ENCODE measurements at places on chromosomes 3 and 15.

DNA sequence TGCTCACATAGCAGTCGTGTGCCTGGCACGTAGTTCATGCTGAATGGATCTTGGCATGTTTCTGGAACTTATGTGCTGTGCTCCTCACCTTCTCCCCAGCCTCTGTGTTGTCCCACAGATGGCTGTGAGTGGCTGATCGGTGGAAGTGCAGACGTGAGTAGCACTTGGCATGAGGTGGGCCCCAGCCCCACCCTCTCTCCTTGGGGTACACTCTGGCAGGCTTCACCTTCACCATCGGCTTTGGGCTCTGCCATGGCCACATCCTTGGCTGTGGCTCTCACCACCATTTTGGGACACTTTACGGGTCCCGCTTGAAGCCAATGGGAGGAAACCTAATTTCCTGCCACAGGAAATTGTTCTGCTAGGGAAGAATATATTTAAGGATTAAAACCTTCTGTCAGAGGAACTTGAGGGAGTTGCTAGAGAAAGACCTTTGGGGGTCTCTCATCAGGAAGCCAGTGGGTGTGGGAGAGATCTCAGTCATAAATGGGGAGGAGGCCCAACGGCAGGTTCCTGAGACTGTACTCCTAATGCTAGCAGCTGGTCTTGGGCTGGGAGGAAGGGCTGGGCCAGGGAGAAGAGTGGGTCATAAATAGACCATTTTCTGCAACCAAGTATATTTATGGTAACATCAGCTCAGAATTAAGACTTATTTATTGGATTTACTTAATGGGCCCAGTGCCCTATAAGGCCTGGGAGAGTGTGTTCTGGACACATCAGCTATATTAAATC is 92.3 kb downstream of the SMAD3 start:
- no peak for DNase-seq

DNA sequence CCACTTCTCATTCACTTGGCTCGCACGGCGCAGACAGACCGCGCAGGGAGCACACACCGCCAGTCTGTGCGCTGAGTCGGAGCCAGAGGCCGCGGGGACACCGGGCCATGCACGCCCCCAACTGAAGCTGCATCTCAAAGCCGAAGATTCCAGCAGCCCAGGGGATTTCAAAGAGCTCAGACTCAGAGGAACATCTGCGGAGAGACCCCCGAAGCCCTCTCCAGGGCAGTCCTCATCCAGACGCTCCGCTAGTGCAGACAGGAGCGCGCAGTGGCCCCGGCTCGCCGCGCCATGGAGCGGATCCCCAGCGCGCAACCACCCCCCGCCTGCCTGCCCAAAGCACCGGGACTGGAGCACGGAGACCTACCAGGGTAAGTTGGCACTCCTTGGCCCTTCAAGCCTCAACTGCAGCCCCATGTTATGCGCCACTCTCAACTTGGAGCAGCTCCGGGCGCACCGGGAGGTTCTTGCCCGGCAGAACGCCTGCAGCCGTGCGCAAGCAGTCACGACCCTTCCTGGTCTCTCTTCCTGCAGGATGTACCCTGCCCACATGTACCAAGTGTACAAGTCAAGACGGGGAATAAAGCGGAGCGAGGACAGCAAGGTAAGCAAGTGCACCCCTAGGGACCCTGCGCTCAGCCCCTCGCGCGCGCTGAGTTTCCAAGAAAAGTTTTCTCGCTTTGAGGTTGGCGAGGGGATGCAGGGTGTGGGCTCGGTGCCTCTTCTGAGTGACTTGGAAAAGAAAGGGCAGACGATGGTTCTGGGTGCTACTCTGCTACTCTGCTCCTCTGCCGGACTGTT is at the start of gene BHLHE40:
Gene BHLHE40, plus strand, starts transcription at position 10 of the 801 bp plus-strand sequence. Its CDS starts 282 bp downstream, at position 292.
- DNase-seq = no peak

DNA sequence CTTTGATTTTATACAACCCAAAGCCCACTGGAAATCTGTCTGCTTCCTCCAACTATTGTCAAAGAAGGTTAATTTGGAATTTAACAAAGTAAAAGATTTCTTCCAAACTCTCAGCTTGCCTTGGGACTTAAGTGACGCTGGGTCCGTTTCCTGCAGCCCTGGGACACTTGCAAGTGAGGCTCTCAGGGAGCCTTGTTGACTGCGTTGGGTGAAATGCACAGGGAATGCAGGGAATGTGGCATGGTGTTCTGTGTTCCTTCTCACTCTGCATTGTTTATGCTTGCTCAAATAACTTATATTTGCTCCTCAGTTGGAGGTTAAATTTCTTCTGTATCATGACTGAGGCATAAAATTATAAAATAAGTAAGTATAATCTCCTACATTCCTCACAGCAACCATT is 60.9 kb upstream of the TJP1 start:
- no peak for DNase-seq

- DNase-seq = no peak
Measured at GRCh38 chr15:62474771-62475124, 309.7 kb upstream of the C2CD4B start.

GRCh38 chr3:28924744-28925360 is 356.0 kb upstream of the RBMS3 start:
- DNase-seq = no peak

DNA sequence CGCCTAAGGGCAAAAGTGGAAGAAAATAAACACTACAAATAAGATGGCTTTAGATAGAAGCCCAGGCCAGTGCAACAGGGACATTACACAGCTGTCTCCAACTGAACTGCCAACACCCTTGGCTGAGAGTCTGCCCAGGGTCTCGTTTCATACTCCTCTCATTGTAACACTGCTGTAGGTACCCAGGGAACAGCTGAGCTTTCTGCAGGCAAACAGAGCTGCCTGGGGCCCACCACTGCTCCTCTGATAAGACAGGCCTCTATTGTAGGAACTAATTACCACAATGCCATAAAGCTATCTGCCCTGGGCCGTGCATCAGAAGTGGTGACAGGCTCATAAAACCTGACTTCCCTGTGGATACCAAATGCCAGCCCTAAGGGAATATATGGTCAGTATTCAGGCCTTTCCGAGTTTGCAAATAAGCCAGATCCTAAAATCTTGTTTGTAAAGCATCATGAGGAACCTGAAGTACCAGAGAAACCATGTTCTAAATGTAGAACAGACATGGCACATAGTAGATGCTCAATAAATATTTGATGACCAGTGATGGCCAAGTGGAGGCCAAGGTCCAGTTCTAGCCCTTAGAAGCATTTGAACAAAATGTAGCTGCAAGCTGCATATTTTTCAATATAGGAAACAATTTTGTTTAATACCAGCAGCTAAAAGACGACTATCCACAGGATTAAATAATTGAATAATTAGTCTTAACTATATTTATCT is 84.3 kb upstream of the NEO1 start:
- DNase-seq = no peak

DNA sequence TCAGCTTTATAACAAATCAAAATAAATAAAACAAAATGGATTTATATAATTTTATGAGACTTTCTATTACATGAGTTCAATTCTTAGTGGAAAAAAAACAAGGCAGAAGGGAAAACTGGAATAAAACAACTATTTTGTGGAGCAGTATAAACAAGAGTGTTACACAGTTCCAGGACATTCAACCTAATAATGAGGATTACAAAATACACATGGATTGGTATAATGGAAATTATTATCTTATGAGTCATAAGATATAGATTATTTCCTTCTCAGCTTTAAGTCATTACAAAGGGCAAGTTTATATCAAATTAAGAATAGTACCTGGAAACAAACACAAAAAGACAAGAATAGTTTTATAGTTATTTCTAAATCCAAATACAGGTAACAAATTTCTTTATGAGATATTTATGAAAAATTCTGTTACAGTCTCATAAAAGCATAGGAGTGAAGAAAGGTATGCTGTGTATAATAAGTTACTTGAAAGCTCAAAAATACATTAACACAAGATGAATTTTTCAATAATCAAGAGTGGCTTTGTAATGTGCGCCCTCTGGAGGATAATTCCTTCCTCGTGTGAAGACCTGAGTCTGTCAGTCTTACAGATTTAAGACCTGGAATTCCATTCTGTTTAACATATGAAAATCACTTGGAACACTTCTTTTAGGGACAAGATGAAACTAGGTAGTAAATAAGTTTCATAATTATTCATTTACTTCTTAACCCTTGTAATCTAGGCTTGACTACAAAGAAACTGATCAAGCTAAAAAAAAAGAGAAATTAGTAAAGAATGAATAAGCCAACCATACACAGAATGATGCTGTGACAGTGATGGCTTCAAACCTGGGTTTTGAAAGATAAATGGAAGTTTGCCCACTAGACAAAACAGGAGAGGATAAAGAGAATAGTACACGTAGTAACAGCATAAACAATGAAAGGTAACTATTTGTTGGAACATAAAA is 9.5 kb downstream of the COPS2 start:
- no peak for DNase-seq

- no peak for DNase-seq
Measured at GRCh38 chr3:36814066-36814717, 49.8 kb upstream of the DCLK3 start.

DNA sequence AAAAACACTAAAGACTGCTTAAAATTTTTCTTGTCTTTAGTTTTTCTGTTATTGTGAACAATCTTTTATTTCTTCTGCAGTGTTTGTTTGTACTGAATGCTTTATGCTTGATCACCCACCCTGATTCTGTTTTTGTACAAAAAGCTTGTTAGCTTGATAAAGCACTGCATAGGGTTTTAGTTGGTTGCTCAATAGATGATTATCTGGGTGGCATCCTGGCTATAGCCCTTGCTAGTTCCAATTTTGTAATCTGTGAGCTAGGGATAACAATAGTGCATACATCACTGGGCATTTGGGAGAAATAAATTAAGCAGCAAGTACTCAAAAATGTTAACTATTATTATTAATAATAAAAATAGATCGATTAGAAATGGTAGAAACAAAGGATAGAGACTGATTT is 102.3 kb downstream of the ZPLD1 start:
- no peak for DNase-seq

- no peak for DNase-seq
Measured at GRCh38 chr15:74174219-74174957, 878 bp downstream of the ISLR start.

GRCh38 chr15:38059665-38060064 is 125.2 kb downstream of the TMCO5A start:
- no peak for DNase-seq

DNA sequence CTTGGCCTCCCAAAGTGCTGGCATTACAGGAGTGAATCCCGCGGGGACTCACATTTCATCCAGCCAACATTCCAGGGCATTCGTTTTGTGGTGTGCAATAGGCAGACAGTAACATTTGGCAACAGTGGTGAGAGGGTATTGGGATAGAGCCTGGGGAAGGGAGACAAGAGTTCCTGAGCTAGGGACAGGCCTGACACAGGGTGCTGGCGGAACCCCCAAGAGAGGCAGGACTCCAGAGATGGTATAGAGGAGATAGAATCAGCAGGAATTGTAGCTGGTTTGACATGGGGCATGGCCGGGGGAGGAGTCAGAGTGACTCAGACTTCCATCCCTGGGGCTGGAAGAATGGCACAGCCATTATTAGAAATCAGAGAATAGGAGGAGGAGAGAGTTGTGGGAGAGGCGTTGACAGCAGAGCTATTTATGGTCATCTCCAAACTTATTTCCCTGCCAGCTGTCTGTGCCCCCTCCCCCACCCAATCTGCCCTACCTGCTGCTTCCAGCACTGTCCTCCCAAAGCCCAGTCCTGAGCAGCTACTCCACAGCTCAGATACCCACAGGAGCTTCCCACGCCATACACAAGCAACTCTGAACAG is 4.4 kb upstream of the IDH2 start:
- no peak for DNase-seq

- no peak for DNase-seq
Measured at GRCh38 chr15:63332367-63333124, 49.1 kb downstream of the CA12 start.

GRCh38 chr3:23987356-23987755 is 42.3 kb downstream of the NR1D2 start:
- DNase-seq = no peak

GRCh38 chr15:82900511-82901060 is 51.9 kb downstream of the HOMER2 start:
- no peak for DNase-seq

DNA sequence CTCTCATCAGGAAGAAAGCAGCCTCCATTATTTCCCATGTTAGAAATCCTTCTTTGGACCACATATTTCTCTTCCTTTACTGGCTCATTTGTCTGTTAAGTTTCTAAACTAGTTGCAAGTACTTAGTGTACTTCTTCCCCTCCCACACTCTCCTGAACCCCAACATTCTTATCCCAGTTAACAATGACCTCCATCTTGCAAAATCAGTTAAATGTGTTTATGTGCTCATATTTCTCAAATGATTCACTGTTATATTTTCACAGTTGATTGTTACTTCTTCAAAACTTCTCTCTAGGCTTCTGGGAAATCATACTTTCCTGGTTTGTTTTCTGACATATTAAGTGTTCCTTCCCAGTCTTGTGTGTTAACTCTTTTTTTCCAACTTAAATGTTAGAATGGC is 856.9 kb downstream of the EPHA3 start:
- no peak for DNase-seq

DNA sequence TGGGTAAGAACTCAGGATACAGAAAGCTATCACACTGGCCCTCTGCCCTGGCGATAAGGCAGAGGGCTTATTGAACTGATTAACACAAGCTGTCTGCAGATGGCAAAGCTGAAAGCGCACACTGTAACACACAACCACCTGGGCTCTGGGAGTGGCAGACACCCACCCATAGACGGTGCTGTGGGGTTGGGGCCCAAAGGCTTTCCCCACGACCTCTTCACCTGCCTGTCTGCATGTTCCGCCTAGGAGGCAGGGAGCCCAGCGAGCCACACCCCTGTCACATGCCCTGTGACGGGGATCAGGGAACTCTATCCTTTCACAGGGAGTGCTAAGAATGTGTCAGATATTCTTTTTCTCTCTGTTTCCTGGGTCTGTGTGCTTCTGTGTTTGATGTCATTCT is 12.1 kb upstream of the TFG start:
- no peak for DNase-seq

DNA sequence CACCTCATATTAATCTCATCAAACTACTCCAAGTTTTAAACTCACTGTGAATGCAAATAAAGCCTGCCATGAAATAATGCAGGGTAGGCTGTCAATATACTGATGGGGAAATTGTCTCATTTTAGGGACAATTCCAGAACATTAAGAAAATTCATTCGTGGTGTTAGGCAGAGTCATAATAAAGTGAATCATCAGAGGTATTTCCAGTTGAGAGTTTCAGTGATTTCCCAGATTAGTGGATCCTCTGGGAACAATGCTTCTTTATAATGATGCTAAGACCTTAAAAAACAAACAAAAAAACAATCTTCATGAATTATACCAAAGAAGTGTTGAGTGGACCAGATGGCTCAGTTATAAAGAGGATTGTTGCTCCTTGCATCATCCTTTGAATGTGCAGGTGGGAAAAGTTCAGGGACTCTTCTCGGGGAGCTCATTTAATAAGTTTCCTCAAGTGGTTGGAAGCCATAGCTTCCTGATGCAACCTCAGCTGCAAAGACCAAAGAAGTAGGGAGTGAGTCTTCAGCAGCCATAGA is 360.9 kb upstream of the TRIM42 start:
- no peak for DNase-seq

GRCh38 chr3:46480491-46481195 is 15.9 kb upstream of the LTF start:
- DNase-seq = no peak

DNA sequence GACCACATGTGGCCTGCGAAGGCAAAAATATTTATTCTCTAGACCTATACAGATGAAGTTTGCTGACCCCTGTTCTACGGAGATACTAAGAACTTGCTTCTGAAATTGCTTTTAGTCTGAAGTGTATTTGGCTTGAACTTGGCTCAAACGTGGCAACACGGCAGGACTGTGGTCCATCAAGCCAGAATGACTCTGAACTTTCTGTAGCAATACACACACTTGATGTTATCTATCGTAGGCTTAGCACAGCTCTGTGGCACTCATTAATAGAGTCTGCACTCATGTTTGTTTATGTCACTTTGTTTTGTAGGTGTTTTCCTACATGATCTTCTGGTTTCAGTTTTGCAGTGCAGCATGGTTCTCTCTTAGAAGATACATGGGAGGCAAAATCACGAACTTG is 298.1 kb downstream of the ADAMTS17 start:
- no peak for DNase-seq
